HFF-Myc (cell line): ENCODE measurements at places on chromosomes 13 and 19.

DNA sequence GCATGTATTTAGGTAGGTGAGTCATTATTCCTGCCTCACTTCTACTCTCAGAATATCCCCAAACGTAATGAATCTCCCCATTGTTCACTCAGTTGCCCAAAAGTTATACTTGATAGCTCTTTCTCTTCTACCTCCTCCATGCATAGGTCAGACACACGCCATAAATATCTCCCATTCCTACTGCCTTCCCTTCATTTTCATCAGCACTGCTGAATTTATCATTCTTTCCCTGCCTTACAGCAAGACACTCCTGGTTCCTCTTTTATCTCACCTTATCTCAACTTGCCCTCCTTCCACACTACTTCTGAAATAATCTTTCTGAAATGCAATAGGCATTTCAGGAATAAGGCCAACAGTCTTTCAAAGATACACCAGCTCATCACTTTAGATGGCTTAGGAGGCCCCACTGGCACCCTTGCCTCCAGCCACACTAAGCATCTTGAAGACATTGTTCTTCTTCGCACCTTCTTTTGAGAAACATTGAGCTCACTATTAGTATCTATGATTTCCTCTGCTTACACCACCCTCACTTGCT, 333.9 kb downstream of the MYO16 start:
- no peak for DNase-seq

GRCh38 chr13:102017248-102017647, 384.6 kb downstream of the FGF14 start:
- no peak for DNase-seq

DNA sequence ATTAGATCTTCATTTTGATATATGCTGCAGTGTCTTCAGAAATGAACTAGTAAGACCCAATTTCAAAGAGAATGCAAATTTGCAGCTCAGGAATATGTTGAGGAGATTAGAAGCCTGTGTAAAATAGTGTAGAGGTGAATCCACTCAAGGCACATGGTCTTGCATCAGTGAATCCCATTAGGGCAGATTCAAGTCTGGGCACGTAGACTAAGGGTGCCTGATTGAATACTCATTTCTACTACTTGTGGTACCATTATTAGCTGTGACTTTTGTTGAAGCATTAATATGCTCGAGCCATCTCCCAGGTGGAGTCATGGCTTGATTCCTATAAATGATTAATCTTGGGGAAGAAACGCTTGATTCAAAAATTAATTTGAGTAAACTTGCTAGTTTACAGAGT, 129.4 kb downstream of the AKAP11 start:
- DNase-seq: no peak

DNA sequence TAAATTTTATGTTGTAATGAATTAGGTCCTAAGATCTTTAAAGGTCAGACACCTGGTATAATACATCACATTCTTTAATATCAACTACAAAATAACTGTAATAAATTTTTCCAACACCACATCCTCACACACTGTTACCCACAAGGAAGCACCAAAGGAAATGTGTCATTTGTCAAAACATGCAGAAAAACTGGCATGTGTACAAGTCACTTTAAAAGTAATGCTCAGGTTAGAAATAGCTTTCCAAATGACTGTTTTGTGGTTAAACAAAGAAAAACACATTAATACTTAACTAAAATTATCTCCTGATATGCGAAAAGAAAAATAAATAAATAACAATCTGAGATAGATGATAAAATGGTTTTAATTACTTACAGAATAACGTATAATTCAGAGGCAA, 74.7 kb downstream of the MZT1 start:
- no peak for DNase-seq

DNA sequence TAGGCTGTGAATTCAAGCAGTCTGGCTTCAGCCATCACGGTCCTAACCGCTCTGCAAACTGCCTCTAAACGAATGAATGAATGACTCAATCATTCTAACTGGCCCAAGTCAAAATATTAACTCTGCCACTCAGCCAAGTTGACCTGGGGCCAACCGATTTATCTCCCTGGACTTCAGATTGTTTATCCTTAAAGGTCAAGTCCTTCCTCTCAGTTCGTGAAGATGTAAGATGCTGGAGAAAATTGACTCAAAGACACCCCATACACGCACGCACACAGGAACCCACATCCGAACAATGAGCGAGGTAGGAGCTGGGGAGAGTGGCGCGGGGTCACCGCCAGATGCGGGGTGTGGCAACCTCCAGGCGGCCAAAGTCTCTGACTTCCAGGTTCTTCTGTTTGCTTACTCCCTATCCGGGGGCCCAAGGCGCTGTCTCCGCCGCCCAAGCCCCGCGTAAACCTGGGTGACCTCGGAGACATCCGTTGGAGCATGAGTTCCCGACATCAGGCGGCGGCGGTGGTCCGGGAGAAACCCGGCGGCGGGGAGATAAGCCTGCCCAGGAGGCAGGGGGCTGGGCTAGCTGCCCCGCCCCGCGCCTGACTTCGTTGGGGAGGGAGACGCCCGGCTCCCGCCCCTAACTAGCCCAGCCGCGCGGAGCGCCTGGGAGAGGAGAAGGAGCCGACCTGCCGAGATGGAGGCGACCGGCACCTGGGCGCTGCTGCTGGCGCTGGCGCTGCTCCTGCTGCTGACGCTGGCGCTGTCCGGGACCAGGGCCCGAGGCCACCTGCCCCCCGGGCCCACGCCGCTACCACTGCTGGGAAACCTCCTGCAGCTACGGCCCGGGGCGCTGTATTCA, at the start of gene CYP2S1:
Gene CYP2S1, plus strand, starts transcription at position 646 of the 856 bp plus-strand sequence. Its CDS starts 46 bp downstream, at position 692.
- DNase-seq: no peak

- no peak for DNase-seq
Measured at GRCh38 chr19:7152568-7152967, 83.1 kb downstream of the ZNF557 start.

DNA sequence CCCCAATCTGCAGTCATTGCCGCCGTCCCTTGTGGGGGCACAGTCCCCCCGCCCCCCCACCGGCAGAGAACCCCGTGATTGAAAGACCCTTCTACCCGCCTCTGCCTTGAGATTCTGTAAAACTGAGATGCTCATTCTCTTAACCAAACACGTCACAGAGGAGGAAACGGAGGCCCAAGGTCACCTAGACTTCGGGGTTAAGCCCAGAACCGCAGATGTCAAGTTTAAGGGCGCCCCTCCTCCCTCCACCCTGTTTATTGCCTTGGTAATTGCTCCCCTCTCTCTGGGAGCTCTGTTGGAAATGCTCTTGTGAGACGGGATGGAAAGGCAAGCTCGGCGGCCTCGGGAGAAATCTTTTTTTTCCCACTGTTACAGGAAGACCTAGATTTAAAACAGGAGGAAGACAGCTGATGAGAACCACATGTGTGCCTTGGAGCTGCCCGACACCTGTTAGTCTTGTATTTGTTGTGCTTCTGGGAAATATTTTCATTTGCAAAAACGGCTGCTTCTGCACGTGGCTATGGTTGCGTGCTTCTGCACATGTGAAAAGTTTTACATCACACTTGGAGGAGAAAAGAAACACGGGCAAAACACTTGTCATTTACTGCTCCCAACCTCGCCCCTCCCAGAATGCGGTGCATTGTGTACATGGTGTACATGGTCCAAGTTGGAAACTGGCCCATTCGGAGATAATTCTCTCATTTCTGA, 1.1 kb upstream of the MED26 start:
- peak; percentile 93 for DNase-seq

- DNase-seq: no peak
Measured at GRCh38 chr19:29260477-29261317, 47.7 kb upstream of the UQCRFS1 start.

DNA sequence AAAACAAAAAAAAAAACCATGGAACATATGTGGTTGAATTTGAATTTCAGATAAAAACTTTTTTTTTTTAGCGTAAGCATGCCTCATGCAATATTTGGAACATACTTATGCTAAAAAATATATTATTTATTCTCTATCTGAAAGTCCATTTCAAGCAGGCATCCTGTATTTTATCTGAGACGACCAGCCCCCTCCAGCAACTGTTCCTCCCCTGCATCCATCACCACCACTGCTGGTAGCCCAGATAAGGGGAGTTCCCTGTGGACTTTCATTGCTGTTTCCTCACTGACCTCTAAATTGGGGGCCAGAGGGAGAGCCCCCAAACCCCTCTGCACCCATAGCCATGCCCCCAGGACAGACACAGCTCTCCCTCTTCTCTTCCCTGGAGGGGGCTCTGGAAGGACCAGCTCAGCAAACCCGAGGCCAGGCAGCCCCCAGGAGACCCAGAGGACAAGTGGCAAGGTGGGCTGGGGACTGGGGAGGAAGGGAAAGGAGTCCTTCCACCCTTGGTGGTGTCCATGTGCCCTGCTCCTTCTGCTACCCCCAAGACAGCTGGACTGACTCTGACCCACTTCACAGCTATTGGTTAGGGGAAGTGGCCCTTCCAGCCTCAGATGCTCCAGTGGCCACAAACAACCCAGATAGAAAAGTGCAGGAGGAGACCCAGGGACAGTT, 6.6 kb upstream of the SIGLEC12 start:
- DNase-seq: no peak

GRCh38 chr13:42405665-42406390, 133.9 kb downstream of the AKAP11 start:
- peak; percentile 52 for DNase-seq

- DNase-seq: no peak
Measured at GRCh38 chr13:27643334-27644132, 21.8 kb downstream of the POLR1D start.

DNA sequence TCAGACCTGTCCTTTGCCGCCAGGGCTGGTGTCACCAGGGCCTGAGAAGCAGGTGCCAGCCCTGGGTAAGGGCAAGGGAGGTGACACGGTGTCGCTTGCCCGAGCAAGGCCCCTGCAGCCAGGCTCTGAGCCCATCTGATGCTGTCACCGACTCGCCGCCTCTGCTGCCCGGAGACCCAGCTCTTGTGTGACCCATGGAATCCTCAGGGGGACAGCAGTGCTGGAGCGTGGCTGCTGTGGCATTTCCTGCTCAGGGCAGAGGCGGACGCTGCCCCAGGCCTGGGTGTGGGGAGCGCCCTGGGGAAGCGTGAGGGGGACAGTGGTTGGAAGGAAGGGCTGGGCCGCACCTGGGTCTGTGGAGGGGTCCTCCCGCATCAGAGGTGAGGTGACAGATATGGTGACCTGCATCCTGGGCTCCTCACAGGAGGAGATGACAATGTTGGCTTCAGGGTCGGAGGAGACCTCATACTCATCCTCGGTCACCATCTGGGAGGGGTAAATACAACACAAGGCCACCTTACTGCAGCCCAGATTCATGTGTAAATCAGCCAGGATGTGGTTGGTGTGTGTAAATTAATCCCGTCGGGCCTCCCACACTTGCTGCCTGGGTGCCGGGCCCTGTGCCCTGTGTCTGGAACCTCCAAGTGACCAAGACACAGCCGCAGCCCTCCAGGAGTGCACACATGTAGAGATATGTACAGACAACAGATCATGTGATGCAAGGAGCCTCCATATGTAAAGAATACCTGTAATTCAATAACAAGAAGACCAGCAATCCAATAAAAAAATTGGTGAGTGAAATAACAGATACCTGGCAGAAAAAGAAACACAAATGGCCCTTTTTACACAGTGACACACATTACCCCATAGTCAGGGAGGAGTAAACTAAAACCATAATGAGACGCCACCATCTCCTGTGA, 27.6 kb upstream of the MATK start:
- no peak for DNase-seq

DNA sequence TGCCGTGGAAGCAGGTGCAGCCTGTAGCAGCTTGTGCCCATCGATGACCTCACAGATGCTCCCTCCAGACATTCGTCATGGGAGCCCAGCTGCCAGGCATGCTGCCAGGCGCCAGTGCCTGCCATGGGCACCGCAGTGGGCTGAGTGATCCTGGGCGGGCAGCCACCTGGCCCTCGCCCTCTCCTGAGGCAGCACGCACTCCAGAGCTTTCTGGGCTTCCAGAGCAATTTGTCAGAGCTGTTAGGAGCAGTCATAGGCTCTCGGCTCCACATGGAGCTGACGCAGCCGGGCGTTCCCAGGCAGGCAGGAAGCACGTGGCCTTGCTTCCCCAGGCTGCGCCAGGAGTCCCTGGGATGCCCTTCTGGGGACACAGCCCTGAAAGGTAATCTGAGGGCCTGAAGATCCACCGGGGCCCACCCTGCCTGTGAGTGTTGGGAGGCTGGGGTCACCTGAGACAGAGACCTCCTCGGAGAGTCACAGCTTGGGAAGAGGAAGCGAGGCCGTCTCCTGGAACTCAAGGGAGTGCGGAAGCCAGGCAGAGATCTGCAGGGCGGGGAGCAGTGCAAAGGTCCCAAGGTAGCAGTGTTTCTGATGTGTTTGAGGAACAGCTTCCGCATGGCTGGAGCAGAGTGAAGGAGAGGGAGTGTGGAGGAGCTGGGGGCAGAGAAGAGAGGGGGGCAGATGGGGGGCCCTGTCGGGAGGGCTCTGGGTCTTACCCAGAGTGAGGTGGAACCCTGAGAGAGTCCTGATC, 50.6 kb downstream of the DPF1 start:
- DNase-seq: no peak

DNA sequence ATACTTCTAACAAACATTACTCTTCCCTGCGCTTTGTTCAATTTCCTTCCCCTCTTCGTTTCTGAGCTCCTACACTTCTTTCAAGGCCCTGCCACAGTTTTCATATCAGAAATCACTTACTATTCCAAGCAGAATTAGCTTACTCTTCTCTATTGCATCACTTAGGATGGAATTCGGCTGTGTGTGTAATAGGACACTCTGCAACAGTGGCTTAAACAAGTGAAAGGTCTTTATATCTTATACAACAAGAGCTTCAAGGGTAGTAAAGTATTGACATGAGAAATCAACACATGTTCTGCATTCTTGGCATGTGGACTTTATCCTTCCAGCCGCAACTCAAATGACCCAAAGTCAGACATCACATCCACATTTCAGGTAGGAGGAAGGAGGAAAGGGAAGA, 279.6 kb downstream of the PCDH20 start:
- DNase-seq: no peak

DNA sequence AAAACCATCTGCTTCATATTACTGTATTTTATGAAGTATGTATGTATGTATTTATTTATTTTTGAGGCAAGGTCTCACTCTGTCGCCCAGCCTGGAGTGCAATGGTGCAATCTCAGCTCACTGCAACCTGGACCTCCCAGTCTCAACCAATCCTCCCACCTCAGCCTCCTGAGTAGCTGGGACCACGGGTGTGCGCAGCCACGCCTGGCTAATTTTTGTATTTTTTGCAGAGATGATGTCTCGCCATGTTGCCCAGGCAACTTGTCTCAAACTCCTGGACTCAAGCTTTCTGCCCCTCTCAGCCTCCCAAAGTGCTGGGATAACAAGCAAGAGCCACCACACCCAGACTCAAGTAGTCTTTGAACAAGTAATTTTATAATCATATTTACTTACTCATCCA, 5.5 kb downstream of the KATNAL1 start:
- DNase-seq: peak; percentile 19

GRCh38 chr19:1396019-1396767, 5.1 kb downstream of the GAMT start:
- DNase-seq: no peak
